ENCODE measurements at places on chromosomes 3 and 15. TPM values are rescaled to one million over a fixed set of nuclear protein-coding genes. Genes with fewer than 3 reads are reported as not detected.

DNA sequence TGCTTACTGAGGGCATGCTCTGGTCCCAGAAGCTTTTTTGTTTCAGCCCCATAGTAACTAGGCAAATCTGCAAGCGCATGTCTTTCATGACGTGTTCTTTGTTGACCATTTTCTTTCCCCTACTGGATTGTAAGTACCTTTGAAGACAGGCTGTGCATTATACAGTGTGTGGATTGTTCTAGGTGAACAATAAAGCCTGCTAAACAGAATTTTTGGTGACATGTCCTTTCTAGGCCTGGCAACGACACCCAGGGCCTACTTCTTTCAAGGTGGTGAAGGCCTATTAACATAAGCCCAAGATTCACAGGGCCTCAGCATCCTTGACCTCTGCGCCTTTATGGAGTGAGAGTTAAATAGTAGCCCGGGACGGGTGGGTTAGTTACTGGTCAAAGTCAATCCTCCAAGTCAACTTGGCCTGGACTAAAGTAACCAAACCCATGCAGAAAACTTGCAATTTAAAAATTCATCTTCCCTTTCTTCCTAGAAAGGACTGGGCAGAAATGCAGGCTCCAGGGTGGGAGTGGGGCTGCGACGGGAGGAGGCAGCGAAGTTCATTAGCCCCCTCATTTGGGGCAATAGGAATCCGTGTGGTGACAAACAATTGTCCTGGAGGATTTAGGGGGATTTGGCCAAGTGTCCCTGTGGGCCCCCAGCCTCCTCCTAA lies 37.6 kb upstream of the TRIM71 start:
- DNase-seq = no peak

DNA sequence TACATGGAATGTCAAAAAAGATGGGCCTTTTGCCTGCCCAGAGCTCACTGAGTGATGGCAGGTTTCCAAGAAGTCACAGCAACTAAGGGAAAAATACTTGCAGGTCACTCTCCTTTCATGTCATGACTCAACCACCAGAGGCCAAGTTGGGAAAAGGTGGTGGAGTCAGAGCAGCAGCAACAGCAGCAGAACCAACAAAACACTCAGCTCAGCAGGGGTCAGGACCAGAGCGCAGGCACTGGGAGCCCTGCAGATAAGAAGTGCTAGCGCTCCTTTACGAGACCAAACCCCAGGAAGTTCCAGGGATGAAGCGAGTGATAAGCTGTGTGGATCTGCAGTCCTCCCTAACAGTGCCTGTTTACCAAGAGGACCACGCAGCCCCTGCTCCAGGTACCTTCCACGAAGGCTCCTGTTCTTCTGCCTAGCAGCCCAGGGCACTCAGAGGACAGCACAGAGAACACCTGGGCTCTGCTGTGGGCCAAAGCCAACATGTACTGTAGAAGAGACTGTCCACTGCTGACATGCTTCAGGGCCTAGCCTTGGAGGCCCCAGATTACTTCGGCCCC lies 26.0 kb downstream of the POC1A start:
- no peak for DNase-seq

DNA sequence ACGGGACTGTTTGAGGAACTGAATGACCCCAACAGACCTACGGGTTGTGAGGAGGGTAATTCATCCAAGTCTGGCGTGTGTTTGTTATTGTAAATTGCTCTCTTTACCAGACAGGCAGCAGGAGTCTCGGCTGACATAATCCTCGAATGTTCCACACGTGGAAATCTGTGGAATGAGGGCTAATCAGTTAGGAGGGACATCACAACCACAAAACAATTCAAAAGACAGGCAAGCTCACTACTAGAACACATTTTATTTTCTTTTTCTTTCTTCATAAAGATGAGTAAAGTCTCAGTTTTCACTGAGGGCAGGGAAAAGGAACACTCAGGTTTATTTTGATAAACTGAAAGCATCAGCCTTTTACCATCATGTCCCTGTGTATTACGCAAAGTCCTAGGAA lies 53.8 kb downstream of the GRK7 start:
- DNase-seq = no peak

DNA sequence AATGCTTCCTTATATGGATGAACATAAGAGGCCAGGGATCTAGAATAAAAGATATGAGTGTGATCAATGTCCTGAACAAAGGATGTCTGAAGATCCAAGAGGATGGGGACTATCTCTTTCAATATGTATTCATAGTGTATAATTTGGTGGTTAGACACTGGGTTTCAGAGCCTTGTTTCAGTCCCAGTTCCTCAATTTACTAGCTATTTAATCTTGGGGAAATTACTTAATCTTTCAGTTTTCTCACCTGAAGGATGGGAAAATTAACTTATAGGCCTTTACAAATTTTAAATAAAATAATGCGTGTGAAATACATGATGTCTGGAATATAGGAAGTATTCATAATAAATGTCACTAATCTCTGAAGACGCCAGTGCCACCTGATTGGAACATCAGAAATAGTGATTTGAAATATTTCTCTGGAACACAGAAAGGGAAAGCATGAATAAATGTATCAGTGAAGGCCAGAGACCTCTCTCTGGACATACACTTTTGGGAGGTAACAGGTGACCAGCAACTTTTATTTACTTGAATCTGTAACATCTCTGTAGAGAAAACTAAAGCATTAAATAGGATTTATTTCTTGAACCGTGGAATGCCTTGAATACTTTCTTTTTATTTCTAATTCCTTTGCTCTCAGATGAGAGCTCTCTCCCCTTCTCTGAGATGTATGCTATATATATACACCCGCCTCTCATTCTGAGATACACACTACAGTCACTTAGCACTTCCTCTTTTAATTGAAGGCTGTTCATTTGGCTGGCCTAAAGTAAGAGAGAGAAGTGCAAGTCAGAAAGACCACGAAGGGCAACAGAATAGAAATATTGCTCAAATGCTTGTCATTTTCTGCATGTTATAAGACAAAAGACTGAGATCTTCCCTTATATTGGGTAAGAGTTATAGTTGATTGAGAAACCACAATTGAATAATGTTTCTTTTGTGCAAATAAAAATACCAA lies 407.1 kb downstream of the LSAMP start:
- DNase-seq = no peak

- no peak for DNase-seq
Measured at GRCh38 chr3:4071481-4072184, 231.5 kb upstream of the SETMAR start.

DNA sequence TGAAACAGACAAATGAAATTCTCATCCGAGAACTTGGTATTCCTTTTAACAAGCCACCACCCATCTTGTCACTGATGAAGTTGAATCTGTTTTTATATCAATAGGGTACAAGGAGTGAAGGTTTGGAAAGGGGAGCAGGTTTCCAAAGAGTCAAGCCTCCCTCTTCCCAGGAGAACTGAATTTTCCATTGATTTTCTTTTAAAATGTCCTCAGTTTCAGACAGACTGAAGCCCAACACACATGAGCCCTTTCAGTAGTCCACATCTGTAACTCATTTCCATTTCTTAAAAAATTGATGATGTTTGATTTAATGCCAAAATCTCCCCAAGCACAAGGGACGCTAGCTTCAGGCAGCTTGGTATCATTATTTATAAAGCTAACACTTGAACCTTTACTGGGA lies 187.7 kb downstream of the FOXB1 start:
- DNase-seq = no peak

DNA sequence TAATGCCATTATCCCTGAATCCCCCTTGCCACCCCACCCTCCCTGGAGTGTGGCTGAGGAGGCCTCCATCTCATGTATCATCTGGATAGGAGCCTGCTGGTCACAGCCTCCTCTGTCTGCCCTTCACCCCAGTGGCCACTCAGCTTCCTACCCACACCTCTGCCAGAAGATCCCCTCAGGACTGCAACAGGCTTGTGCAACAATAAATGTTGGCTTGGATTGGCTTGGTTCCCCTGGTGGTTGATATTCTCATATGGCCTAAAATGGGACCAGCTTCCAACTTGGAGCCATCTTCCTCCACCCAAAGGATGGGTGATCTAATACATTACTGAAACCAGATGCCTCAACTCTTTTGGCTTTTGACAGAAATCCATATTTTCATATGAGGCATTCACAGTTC lies 34.9 kb downstream of the VIPR1 start:
- no peak for DNase-seq

DNA sequence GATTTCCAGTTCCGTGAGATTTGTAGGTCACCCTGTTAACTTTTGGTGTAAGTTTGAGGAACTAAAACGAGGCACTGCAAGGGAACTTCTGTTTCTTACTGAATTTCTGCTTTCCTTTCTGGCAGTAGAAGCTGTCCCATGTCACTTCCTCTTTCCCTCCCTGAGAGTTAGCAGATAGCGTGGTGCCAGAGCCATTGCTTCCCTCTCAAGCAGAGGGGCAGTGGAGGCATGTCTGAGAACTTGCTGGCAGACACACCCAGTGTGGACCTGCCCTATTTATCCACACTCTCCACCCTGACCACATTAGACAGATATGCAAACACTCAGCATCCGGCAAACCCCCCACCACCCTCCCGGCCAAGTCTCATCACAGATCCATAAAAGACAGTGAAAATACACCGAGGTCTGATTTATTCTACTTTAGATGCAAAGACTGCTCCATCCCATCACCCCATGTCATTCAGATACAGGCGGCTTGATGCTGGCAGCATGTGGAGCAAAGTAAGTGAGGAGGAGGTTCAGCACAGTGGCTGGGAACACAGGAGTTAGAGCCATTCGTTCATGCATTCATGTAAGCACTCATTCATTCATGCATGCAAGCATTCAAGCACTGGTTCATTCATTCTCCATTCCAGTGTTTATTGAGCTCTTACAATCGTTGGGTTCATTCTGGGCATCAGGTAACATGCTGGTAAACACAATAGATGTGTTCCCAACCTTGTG lies 324.7 kb downstream of the SHQ1 start:
- DNase-seq = no peak

DNA sequence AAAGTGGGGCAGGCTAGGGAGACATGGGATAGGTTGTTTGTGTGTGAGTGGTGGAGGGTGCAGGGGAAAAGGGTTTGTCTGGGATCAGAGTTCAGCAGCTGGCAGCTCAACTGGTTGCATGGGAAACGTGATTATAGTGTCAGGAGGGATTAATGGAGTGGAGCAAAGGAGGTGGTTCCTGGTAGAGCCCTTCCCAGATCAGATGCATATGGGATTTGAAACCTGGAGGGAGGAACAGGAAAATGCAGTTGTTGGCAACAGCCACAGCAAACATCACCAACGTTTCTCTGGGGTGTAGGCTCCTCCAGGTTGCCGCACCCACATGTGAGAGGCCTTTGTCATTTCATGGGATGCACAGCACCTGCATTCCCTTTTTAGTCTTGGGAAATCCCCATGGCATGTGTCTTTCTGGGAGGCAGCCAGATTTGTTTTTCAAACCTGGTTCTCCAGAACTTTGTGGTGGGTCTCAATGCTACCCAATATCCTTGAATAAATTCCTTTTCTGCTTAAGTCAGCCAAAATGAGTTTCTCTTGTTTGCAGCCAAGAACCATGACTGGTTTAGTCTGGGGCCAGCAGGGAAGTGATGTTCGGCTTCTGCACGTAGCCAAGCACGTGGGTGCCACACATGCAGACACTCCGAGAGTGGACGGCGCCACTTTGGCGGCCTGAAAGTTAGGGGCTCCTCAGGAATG lies 61.3 kb downstream of the BDH1 start:
- DNase-seq = peak; percentile 66

DNA sequence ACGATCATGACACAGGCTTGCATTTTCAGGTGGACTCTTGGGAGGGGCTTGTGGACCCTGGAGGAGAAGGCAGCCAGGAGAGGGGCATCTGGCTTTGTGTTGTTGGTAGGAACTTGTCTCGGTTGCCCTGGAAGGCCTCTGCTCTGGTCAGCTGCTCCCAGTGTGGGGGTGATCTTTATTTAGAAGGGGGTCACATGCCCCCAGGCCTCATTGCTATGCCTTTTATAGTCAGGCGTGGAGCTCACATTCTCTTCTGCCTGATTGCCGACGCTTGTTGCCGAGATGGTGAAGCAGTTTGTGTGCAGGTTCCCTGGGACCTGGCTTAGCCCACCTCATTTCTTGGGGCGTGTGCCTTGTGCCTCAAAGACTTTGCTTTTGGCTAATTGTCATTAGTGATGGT lies 66.6 kb downstream of the IGF1R start:
- DNase-seq = no peak

- DNase-seq = no peak
Measured at GRCh38 chr3:180563406-180563805, 38.6 kb upstream of the TTC14 start.

GRCh38 chr15:80991421-80991820 lies 1.8 kb upstream of the MESD start:
- no peak for DNase-seq

GRCh38 chr15:100704281-100705055 lies 102.1 kb downstream of the ASB7 start:
- no peak for DNase-seq

RMDN3 gene
- polyA plus RNA-seq = 36.5 TPM

FBLN2 gene
- 25.6 TPM for polyA plus RNA-seq

XIRP1 gene
- 0.07 TPM for polyA plus RNA-seq

FOXL2 gene
- polyA plus RNA-seq = not detected

EFCC1 gene
- polyA plus RNA-seq = 2.2 TPM
